SK-N-SH treated with all-trans-retinoic acid at 6 μM for 48 hours (cell line): ENCODE measurements at places on chromosomes 1 and 21.
A peak's percentile ranks its signal among the peaks of the same experiment; 100 is the strongest.

GRCh38 chr1:17574516-17574915 is 35.0 kb downstream of the ARHGEF10L start:
- peak; percentile 15; the same call in 1 of the 3 replicates for ATAC-seq

- ATAC-seq: no peak
These were observed 4.2 kb downstream of the AURKAIP1 start for GRCh38 chr1:1370771-1371300.

GRCh38 chr1:34781844-34782391 is 904 bp downstream of the GJB3 start:
- ATAC-seq: no peak

- no peak for ATAC-seq
These were observed 38.3 kb upstream of the MYOCOS start for GRCh38 chr1:171583591-171584201.
